ENCODE measurements at places on chromosomes 2 and 18.

- no peak for DNase-seq
Measured at GRCh38 chr2:56001947-56002346, 78.4 kb upstream of the EFEMP1 start.

GRCh38 chr18:13264091-13265007 lies 45.8 kb downstream of the LDLRAD4 start:
- no peak for DNase-seq

DNA sequence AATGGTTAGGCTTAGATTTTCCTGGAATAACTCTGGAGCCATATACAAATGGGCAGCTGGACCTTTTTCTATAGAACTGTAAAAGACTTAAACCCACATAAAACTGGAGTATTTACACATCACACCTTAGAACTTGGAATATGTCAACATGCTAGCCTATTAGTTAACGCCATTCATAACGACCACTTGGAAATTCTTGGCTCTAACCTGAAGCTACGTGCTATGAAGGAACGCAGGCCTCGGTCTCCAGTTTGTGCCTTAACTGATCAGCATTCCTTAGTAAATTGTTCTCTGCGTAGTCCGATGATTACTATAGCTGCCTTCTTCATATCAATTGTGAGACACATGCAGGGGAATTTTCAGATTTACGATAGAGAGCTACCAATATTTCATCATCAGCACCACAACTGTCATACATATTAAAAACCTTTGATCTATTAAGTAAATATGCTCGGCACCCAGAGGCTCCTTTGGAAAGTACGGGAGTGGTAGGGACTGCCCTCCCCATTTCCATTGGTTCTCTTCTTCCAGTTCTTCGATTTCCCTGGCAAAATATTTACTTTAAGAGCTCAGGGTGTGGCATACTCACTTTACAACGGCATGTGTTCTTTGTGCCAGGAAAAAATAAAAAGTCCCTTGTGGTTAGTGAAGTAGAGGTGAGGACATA lies 17.5 kb upstream of the CCL20 start:
- DNase-seq = no peak

GRCh38 chr2:112482309-112483041 lies 519 bp downstream of the TTL start:
- DNase-seq = peak; percentile 52

DNA sequence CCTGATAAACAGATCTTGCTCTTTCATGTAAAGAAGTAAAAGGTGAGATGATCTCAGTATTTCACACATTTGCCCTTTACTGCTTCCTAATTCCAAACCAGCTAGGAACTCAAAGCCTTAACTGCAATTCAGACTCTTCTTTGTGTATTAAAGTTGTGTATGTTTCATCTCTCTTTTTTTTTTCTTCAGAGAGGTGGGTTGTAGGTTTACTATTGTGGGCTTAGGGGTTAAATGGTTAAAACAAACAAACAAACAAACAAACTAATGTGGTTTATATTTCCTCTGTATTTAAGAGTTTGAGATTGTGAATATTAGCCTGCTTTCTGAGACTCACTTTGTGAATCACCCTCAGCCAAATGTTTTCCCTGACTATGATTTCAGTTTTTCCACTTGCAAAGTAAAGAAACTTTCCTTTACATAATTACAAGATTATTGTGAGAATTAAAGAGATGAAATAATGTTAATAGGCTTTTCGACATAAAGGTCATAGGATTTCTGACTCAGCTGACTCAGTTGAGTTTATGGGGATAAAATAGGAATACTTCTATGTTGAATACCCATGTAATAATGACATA lies 2.8 kb downstream of the GULP1 start:
- no peak for DNase-seq
